Activated CD4-positive, alpha-beta T cell treated with anti-CD3 and anti-CD28 coated beads for 24 hours (primary cell): ENCODE measurements at places on chromosomes 4 and X.
A peak's percentile ranks its signal among the peaks of the same experiment; 100 is the strongest.

DNA sequence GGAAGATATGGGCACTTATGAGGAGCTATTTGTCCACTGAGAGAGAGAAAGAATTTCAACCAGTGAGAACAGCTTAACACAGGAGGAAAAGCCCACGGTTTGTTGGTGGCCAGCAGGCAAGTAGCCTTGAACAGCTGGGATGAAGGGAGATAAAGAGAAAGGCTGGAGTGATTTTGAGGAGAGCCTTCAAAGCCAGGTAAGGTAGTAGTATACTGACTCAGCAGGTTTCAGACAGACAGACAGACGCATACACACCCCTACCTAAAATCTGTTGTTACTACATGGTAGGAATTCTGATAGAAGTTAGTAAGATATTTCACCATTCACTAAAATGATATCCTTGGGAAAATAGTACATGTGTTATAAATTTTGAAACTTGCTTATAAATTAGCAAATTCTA, 60.5 kb downstream of the SEC24D start:
- no peak for DNase-seq

GRCh38 chr4:52935317-52935716, 73.2 kb downstream of the RASL11B start:
- DNase-seq, result no peak

GRCh38 chr4:10998846-10999245, 314.3 kb upstream of the CLNK start:
- no peak for DNase-seq

- DNase-seq, result no peak
Measured at GRCh38 chrX:40897718-40898270, 162.5 kb upstream of the MED14 start.

DNA sequence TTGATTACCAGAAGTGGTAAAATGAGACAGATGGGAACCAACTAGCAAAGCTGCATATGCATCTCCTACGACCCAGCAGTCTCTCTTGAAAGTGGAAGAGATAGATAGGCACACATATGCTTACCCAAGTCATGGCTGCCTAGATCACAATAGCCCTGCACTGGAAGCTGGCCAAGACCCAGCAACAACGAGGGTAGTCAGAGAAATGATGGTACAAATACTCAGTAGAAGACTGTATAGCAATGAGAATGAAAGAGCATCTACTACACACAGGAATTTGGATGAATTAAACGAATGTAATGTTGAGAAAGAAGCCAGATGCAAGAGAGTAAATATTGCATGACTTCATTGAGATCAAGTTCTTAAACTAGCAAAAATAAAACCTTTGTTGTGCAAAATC, 100.3 kb upstream of the FAT1 start:
- no peak for DNase-seq

GRCh38 chr4:6491235-6491634, 18.8 kb upstream of the PPP2R2C start:
- no peak for DNase-seq

GRCh38 chr4:1297023-1297395, 7.3 kb downstream of the MAEA start:
- no peak for DNase-seq

GRCh38 chr4:42216664-42217063, 64.2 kb upstream of the BEND4 start:
- no peak for DNase-seq

DNA sequence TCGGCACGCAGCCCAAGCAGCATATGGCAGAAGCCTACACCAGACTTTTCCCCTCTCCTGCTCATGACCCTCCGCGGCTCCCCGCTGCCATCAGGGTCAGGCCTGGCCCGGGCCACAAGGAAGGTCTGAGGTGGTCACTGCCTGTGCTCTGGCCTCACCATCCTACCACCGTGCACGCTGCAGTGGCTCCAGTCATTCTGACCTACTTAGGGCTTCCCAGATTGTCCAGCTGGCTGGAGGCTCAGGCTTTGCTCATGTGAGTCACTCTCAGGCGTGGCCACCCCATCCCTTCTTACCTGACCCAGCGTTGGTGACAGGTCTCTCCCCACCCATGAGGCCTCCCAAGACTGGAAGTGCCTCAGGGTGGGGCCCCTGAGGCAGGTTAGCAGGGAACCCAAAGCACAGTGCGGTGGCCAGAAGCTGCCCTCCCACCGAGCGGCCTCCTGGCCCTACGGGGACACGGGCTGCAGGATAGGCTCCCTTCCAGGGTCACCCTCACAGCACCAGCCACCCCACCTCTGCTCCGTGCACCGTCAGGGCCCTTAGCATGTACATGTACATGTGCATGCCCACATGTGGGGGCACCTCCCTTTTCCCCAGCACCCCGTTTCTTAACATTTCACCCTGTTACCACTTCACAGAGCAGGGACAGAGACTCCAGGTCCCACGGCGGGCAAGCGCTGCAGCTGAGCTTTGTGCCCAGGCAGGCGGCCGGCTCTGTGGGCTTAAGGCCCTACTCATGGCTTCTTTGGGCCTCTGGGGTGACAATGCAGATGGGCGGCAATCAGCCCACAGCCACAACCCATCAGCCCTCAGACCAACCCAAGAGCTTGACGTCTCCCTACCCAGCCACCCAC, 2.2 kb downstream of the TREX2 start:
- DNase-seq, result no peak

- DNase-seq, result no peak
Measured at GRCh38 chrX:20515841-20516461, 249.2 kb upstream of the RPS6KA3 start.

- no peak for DNase-seq
Measured at GRCh38 chrX:155778844-155779553, 102.1 kb upstream of the VAMP7 start.

DNA sequence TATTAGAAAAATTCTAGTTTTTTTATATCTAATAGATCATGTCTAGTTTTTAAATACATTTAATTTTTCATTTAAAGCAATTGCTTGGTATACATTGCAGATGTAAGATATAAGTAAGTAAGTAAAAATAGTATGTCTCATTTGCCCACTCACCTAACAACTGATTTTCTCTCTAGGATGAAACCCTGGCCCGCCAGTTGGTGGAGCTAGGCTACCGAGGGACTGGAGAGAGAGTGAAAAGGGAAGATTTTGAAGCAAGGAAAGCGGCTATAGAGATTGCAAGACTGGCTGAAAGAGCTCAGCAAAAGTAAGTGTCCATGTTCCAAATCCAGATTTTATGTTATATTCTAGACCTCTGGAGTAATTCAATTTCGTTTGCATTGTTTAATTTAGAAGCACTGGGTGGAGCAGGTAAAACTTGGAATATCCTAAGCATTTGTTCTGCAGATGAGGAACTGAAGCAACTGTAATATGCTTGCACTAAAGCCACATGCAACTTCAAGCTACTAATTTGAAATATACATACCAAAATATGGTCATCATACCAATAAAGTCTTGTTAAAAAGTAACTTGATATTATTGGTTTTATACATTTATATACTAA, 27.1 kb downstream of the CFAP299 start:
- peak; percentile 4 for DNase-seq

DNA sequence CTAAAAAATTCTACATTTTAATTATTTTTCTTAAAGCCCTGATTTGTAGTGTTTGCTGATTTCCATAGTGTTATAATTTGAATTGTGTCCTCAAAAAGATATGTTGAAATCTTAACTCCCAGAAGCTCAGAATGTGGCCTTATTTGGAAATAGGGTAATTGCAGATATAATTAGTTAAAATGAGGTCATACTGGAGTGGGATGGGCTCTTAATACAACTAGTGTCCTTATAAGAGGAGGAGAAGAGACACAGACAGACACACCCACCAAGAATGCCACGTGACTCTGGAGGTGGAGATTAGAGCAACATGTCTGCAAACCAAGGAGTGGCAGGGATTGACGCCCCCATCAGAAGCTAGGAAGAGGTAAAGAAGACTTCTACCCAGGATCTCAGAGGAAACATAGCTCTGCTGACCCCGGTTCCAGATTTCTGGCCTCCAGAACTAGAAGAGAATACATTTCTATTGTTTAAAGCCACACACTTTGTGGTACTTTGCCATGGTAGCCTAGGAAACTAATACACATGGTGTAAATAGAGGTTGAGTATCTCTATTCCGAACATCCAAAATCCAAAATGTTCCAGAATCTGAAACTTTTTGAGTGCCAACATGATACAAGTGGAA, 70.5 kb upstream of the IRF2 start:
- DNase-seq, result no peak

DNA sequence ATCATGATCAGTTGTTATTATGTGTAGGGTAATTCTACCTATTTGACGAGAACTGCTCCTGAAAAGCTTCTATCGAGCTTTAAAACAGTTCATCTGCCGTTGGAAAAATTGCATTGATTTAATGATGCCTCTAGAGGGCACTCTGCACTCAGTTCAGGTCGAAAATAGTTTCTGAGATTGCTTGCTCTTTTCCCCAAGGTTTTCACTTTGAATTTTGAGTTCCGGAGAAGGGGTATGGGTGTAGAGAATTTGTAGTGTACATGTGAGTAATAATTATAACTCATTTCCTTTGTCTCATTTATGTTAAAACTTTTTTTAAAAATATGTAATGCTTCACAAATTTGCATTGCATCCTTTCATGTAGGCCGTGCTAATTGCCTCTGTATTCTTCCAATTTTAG, 28.4 kb upstream of the TNIP3 start:
- no peak for DNase-seq

DNA sequence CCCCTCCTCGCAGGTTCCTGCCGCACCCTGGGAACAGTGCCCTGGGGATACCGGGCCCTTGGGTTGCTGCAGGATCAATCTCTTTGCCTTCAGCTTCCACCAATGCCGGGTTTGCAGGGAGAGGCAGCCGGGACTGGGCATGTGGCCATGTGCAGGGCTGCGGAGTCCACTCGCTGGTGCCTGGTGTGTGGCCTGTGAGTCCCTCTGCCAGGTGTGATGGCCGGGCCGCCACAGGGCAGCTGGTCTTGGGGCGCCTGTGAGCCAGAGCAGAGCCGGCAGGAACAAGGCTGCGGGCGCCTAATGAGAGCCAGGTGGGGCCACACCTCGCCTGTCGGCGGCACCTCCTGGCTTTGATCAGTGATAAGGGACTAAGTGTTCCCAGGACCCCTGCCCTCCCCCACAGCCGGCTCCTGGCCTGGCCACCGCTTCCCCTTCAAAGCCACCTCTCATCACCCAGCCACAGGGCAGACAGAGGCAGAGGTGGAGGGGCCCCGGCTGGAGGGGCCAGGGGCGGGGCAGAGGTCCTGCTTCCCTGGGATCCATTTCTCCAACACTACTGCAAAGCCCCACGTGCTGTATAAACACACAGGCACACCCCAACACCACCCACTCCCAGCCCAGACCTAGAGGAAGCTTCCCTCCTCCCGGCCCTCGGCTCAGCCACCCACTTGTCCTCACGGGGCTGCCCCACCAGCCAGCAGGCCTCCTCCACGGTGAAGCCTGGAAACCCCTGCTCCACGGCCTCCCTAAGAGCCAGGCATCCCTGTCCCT, 132.7 kb downstream of the CPZ start:
- no peak for DNase-seq

GRCh38 chrX:14698790-14699189, 169.5 kb downstream of the GLRA2 start:
- no peak for DNase-seq
